PC-9 (cell line): ENCODE measurements at places on chromosomes 7 and 10. TPM values are rescaled to one million over a fixed set of nuclear protein-coding genes. Genes with fewer than 3 reads are reported as not detected.
A peak's percentile ranks its signal among the peaks of the same experiment; 100 is the strongest.

The SYT15B gene
- total RNA-seq, result 0.94 and 1.1 TPM in 2 replicates

The ARHGAP21 gene
- 93.1 and 115 TPM in 2 replicates for total RNA-seq

The MRLN gene
- not detected in 2 replicates for total RNA-seq

The SLC39A12 gene
- total RNA-seq, result not detected in 2 replicates

The OPALIN gene
- not detected in 2 replicates for total RNA-seq

The SPDYE9 gene
- total RNA-seq, result not detected in 2 replicates

The METTL27 gene
- 23.2 and 34.7 TPM in 2 replicates for total RNA-seq

DNA sequence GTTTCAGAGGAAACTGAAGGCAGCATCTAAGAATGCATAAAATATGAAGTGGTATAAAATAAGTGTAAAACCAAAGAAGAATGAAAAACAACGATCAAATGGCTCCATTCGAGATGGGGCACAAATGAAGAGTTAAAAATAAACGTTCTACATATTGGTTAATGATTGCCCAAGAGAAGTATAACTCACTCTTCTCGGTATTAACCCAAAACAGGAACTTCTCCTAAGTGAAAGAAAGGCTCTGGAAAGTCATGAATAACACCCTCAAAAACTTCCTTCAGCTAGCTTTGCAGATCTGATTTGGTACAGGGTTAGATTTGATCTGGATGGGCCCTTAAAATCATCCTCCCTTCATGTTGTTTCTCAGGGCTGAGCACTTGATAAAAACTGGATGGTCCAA lies 94.3 kb upstream of the ADO start:
- H3K4me1 ChIP-seq, result no peaks in the 10 kb centered on the region
- no peak overlapping the region for H3K27ac ChIP-seq
- H3K36me3 ChIP-seq, result no peaks in the 10 kb centered on the region
- no peaks in the 10 kb centered on the region for H3K27me3 ChIP-seq
- no peak overlapping the region for H3K4me3 ChIP-seq

GRCh38 chr7:90828601-90829000 lies 232.5 kb downstream of the CDK14 start:
- no peak overlapping the region for H3K4me3 ChIP-seq
- no peaks in the 10 kb centered on the region for H3K27me3 ChIP-seq
- DNase-seq, result no peak

DNA sequence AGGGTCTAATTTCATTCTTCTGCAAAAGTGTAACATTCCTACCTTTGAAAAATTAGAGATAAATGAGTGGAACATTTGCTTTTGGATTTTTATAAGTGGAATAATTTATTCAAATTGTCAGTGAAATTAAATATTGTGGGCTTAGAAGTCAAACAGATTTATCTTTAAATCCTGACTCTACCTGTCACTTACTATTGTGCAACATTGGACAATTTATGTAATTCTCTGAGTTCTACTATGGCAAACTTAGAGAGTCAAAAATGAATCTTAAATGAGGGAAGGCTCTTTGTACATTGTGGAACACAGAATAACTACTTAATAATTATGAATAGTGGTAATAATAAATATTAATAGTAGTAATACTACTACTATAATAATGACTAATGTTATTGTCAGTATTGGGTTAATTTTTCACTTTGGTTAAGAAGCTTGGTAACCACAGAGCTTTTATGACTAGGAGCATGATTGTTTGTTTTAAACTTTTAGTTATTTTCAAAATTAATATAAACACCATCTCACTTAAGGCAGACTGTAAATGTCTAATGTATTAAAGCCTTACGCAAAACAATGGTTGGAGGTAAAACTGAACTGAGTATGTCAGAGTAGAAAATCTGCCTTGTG lies 70.0 kb downstream of the PRKG1 start:
- no peak for DNase-seq
- H3K27me3 ChIP-seq, result no peaks in the 10 kb centered on the region
- H3K36me3 ChIP-seq, result no peaks in the 10 kb centered on the region
- H3K27ac ChIP-seq, result no peak overlapping the region

- H3K4me1 ChIP-seq, result peaks cover 20% of the 10 kb centered on the region
- H3K27me3 ChIP-seq, result no peaks in the 10 kb centered on the region
- peak; percentile 9 for DNase-seq
- H3K4me3 ChIP-seq, result no peak overlapping the region
- H3K27ac ChIP-seq, result no peak overlapping the region
- H3K36me3 ChIP-seq, result 0 out of 2 replicates have a peak, but pooled peaks cover 12% of the 10 kb centered on the region
These were observed 4.8 kb downstream of the ADCK2 start for GRCh38 chr7:140677496-140677895.

DNA sequence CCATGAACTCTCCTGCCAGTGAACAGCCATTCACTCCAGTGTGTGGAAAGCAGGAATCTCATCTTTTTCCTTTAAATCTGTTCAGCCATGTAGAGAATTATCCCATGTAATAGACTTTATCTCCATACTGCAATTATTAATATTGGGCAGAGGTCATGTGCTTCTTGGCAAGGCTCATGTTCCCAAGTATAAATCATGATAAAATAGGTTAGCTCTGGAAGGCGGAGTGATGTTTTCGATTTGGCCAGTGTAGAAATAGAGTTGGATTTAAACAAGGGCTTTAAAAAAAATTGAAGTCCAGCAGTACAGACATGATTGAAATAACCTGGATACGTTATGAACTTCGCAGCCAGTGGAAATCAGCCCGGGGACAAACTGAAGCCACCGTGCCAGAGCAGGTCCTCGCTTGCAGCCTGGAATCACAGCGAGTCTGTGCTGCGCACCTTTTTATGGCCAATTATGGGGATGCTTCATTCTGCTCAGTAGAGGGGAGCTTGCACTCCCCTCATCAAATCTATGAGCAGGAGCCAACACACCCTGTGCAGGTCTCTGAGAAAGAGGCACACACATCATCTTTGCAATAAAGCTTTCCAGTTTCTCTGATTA lies 654.0 kb upstream of the MKI67 start:
- H3K27ac ChIP-seq, result no peak overlapping the region
- H3K36me3 ChIP-seq, result no peaks in the 10 kb centered on the region
- peaks cover 8% of the 10 kb centered on the region; the same call in 1 of the 2 replicates for H3K27me3 ChIP-seq
- DNase-seq, result no peak
- H3K4me3 ChIP-seq, result no peak overlapping the region
- no peaks in the 10 kb centered on the region for H3K4me1 ChIP-seq

DNA sequence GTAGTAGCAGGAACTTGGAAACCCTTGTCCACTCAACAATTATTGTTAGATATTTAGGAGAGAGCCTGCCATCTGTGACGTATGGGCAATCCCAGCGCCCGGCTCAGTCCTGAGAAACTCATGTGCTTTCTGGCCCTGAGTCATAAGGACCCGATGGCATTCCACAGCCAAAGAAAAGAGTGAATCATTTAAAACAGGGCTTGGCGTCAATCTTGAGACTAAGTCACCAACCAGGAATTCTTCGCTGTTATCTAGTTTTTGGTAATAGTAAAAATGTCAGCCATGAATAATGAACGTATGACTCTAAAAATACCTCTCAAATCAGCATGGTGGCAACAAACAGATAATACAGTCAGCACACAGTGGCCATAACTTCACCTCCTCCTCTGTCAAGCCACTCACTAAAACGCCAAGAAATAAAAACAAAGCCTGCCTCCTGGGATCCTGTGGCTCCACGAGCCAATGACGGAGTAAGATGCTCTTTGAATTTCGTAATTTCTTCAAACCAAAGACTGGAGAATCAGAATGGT lies 140.8 kb downstream of the ADAM12 start:
- no peak overlapping the region for H3K4me3 ChIP-seq
- H3K27ac ChIP-seq, result peak overlapping the region; percentile 77
- peak; percentile 88 for DNase-seq
- peaks cover 10% of the 10 kb centered on the region for H3K4me1 ChIP-seq

DNA sequence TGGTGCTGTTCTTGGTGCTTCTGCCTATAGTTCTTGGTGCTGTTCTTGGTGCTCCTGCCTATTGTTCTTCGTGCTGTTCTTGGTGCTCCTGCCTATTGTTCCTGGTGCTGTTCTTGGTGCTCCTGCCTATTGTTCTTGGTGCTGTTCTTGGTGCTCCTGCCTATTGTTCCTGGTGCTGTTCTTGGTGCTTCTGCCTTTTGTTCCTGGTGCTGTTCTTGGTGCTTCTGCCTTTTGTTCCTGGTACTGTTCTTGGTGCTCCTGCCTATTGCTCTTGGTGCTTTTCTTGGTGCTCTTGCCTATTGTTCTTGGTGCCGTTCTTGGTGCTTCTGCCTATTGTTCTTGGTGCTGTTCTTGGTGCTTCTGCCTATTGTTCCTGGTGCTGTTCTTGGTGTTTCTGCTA lies 71.1 kb downstream of the PTPRN2 start:
- no peak for DNase-seq
- no peak overlapping the region for H3K27ac ChIP-seq
- H3K4me1 ChIP-seq, result no peaks in the 10 kb centered on the region
- peaks cover 99% of the 10 kb centered on the region for H3K27me3 ChIP-seq
- no peaks in the 10 kb centered on the region for H3K36me3 ChIP-seq

DNA sequence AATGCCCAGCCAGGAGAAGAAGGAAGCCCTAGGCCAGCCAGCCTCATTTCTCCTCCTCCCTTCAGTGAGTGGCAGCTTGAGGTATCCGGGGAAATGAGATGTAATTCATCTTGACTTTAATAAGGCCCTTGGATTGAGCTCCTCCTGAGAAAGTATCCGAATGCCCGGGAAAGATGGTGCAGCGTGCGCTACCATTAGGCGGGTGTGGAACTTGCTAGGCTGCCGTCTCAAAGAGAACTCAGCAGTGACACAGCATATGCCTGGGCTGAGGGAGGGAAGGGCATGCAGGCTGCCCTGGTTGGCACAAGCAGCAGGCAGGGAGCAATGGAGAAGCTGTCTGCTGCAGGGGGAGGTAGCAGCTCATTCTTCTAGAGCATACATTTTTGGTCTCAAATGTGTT lies 659.8 kb upstream of the FOXK1 start:
- H3K36me3 ChIP-seq, result no peaks in the 10 kb centered on the region
- no peaks in the 10 kb centered on the region for H3K4me1 ChIP-seq
- H3K27me3 ChIP-seq, result peaks cover 98% of the 10 kb centered on the region
- no peak for DNase-seq
- H3K27ac ChIP-seq, result no peak overlapping the region

DNA sequence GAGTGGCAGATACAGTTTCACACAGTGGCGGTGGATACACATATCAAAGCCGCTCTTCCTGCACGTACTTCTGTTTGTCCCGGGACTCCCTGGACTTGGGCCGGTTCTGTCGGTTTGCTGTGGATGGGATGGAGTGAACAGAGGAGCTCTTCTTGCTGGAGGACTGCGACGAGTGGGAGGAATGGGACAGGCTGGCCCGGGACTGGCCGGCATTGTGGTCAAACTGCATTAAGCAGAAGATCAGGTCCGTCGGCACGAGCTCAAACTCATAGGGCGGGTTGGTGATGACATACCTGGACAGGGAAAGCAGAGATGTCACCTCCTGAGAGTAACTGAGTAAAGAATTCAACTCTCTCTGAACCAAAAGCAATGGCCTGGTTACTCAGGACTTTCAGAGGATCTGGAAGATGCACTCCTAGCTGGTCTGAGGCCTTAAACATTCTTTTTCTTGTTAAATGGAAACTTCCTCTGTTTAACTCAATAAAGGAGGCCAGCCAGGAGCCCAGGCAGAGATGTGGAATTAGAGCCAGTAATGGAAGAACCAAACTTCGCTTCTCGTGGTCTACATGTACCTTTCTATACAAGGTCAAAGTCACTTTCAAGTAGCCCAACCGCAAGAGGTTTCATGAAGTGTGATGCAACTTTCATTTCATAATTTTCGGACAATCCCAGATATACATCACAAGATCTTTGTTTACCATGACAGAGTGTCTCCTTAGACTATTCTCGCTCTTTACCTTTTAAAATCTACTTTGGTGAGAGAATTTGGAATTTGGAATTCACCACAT lies 750.2 kb downstream of the KCNMA1 start:
- no peak for DNase-seq
- no peak overlapping the region for H3K4me3 ChIP-seq
- H3K36me3 ChIP-seq, result no peaks in the 10 kb centered on the region
- H3K4me1 ChIP-seq, result no peaks in the 10 kb centered on the region
- H3K27ac ChIP-seq, result no peak overlapping the region
- peaks cover 35% of the 10 kb centered on the region for H3K27me3 ChIP-seq

DNA sequence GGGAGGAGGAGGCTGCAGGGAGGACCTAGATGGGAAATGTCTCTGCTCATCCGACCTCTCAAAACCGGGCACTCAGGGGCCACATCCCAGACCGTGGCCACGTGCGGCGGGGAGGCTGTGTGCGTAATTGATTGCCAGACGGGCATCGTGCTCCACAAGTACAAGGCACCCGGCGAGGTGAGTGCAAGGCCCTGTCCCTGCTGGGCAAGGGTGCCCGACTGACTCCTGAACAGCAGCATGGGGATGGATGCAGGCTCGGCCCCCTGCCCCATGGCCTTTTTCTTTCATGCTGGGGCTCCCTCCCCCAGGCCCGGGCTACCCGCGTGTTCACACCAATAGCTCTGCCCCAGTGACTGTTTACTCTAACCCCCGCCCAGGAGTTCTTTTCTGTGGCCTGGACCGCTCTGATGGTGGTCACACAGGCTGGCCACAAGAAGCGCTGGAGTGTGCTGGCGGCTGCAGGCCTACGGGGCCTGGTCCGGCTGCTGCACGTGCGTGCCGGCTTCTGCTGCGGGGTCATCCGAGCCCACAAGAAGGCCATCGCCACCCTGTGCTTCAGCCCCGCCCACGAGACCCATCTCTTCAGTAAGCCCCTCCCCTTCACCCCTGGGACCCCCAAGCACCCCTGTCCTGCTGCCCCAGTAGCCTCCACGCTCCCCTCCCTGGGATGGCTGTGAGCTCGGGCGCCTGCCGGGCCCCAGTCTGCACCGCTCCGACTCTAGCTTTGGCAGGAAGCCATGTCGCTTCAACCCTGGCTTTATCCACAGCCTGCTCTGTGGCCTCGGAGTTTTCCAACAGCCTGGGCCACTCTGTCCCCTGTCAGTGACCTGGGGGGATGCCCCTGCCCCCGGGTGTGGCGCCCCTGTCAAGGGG lies 3.9 kb downstream of the LRWD1 start:
- no peaks in the 10 kb centered on the region for H3K27me3 ChIP-seq
- no peak overlapping the region for H3K27ac ChIP-seq
- no peak overlapping the region for H3K4me3 ChIP-seq
- no peak for DNase-seq
- peaks cover 9% of the 10 kb centered on the region for H3K4me1 ChIP-seq

GRCh38 chr10:68090586-68090985 lies 15.5 kb upstream of the HERC4 start:
- H3K27me3 ChIP-seq, result no peaks in the 10 kb centered on the region
- no peak for DNase-seq
- peaks cover 83% of the 10 kb centered on the region for H3K4me1 ChIP-seq
- peaks cover 18% of the 10 kb centered on the region for H3K36me3 ChIP-seq
- H3K27ac ChIP-seq, result peak overlapping the region; percentile 95

GRCh38 chr10:86614853-86615252 lies 39.5 kb upstream of the OPN4 start:
- no peak overlapping the region for H3K4me3 ChIP-seq
- H3K36me3 ChIP-seq, result no peaks in the 10 kb centered on the region
- no peak overlapping the region for H3K27ac ChIP-seq
- DNase-seq, result no peak
- no peaks in the 10 kb centered on the region for H3K4me1 ChIP-seq

DNA sequence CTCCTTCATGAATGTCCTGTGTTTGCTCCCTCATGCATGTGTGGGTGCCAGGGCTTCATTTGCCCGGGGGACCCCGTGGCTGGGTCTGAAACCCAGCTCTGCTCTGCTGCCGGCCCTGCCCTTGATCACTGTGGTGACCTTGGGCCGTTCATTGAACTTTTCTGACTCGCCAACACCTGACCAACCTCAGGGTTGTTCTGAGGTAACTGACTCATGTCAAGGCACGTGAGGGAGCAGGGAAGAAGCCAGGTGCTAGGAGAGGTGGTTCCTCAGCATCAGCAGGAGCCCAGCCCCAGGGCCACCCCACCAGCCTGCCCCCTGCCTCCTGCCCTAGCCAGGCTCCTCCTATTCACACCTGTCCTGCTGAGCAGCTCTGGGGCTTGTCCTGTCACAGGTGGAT lies 47.9 kb downstream of the TBATA start:
- no peak for DNase-seq
- H3K4me1 ChIP-seq, result no peaks in the 10 kb centered on the region
- H3K27me3 ChIP-seq, result no peaks in the 10 kb centered on the region
- no peak overlapping the region for H3K4me3 ChIP-seq
- no peaks in the 10 kb centered on the region for H3K36me3 ChIP-seq
